Fibroblast of skin of scalp (primary cell): ENCODE measurements at places on chromosomes 11 and 22.

DNA sequence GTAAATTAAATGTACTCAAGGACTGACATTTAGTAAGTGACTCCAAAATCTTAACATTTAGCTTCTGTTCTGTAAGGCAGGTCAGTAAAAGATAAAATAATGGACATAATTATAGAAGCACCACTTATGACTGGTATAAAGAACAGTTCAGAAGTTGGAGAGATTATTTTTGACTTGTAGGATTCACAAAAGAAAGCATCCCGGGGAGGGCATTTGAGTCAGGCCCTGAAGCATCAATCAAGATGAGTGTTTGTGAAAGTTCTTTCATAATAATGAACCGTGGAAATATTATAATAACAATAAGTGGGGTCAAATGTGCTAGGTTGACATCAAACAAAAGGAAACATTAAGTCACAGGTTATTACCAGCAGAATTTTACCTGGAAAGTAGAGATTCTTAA lies 201.9 kb downstream of the DDX10 start:
- no peak for DNase-seq

- DNase-seq, result no peak
These were observed 65.6 kb upstream of the CRYBB3 start for GRCh38 chr22:25134028-25134427.

DNA sequence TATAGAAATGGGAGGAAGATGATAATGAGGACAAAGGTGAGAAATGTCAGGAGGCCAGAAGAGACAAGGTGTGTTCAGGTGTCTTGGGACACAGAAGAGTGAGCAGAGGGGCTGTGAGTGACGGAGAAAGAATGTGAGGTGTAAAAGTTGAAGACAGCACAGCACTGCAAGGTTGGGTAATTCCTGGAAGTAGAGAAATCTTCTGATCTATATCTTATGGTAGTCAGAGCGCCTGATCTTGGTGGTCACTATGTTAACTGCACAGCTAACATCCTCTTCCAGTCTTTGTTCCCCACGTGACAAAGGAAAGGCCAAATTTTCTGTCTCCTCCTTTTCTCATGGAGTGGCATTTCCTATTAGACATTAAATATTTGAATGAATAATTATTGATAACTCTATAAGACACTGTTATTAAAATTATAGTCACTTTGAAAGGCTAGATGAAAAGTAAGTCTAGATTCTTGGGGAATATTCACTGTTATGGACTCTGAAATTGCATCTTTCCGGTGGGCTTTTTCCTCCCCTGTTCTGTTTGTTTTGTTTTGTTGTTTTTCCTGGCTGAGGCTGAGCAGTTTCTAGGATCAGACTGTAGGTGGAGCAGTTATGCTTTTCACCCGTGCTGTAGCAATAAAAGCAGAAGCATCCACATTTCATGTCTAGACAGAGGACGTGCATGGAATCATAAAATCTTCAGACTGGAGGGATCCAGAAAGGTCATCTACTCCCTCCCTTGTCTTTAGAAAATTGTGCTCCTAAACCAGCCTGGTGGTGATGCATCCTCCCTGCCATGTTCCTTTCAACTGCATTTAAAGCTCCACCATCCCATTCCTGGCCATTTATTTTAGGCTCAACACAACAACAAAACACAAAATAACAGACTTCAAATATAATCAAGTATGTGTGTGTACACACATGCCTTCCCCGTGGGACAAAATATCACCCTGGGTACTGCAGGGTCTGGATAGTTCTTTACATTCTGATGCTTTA lies 26.6 kb downstream of the SC5D start:
- DNase-seq, result peak; percentile 55

DNA sequence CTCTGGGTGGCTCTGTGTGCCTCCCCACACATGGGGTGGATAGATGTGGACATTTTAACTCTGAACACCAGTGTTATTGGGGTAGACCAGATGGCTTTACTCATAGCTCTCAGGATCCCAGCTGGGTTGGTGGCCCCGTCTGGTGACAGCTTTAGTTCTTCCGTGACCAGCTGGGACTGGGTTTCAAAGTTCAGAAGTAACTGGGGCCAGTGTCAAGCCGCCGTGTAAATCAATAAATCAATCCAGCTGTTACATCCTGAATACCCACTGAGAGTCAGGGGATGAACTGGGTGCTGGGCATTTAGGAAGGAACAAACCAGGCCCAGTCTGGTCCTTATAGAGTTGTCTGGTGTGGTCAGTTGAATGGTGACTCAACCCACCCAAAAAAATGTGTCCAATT lies 269.4 kb downstream of the CTTN start:
- DNase-seq, result no peak

DNA sequence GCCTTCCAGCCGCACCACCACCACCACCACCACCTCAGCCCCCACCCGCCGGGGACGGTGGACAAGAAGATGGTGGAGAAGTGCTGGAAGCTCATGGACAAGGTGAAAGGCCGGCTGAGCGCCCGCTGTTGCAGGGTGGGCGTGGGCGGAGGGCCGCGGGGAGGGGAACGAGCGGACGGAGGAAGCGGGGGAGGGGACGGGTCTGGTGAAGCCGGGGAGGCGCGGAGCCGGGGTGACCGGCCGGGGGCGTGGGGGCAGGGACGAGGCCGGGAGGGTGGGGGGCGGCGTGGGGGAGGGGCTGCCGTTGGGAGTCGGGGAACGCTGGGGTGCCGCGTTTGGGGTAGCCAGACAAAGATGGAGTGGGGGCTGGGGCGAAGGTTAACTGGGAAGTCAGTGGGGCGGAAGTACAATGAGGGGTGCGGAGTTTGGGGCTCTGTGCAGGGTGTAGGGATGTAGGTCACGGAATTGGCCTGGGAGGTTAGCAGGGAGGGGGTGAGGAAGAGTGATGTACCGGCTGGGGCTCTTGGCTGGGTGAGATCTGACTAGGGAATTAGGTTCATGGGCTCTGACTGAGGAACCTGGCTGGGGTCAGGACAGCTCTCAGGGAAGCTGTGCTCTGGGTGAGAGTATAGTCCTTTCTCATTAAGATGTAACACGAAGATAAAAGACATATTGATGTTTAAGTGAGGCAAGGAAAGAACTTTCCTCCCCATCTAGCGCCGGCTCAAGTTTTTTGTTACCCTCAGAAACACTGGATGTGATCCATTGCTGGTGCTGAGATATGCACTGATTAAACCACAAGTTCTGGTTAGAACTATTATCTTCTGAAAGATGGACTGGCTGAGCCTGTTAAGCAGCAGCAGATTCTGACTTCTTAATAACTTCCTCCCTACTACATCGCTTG lies 624 bp downstream of the CBL start:
- DNase-seq, result no peak

GRCh38 chr11:38019072-38019775 lies 1421.2 kb upstream of the RAG2 start:
- DNase-seq, result no peak

- DNase-seq, result no peak
These were observed 308.8 kb downstream of the LUZP2 start for GRCh38 chr11:24805671-24806070.

- no peak for DNase-seq
These were observed 12.6 kb downstream of the SULT4A1 start for GRCh38 chr22:43849731-43850130.

GRCh38 chr22:42814215-42814614 lies 42.9 kb downstream of the ARFGAP3 start:
- no peak for DNase-seq

DNA sequence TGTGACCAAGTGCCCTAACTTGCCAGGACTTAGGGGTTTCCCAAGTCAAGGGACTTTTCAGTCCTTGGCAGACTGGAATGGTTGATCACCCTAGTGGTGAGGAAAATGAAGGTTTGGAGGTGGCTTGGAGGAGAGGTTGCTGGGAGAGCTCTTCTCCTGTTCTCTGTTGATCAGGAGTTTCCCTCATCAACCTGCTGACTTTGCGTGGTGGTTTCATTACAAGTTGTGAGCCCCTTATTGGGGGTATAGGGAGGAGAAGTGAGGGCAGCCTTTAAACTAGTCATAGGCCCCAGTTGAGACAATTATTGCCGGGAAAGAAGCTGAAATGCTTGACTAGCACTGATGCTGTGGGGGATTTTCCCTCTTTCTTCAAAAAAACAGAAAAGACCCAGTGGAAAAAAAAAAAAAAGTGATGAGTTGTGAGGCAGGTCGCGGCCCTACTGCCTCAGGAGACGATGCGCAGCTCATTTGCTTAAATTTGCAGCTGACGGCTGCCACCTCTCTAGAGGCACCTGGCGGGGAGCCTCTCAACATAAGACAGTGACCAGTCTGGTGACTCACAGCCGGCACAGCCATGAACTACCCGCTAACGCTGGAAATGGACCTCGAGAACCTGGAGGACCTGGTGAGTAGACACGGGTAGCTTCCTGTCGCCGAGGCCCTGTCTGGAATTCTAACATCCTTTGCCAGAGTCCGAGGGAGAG lies at the start of gene CXCR5:
CXCR5 (plus strand) TSS at position 525 of the 704 bp plus-strand sequence; CDS start at position 575, 50 bp downstream.
- peak; percentile 34 for DNase-seq

DNA sequence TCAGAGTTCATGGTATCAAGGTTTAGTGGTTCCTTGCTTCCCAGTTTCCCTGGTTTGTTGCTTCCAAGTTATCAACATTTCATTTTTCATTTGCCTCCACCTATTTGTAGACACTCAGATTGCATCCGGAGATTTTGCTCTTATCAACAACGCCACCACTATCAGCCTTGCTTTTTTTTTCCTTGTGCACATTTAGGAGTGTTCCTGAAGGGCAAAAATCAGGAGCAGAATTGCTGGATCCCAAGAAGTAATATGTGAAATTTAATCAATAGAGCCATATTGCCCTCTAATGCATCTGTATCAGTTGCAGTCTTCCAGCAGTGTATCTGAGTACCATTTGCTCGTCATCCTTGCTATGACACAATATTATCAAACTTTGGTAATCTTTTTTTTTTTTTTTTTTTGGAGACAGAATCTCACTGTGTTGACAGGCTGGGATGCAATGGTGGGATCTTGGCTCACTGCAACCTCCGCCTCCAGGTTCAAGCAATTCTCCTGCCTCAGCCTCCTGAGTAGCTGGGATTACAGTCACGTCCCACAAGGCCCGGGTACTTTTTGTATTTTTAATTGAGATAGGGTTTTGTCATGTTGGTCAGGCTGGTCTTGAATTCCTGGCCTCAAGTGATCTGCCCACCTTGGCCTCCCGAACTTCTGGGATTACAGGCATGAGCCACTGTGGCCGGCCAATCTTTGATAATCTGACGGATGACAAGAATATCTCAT lies 42.1 kb upstream of the SEPTIN5 start:
- DNase-seq, result no peak

- DNase-seq, result peak; percentile 62
These were observed 39.0 kb downstream of the RRAS2 start for GRCh38 chr11:14320020-14320419.

GRCh38 chr11:43443811-43444210 lies 85.1 kb downstream of the TTC17 start:
- DNase-seq, result no peak

DNA sequence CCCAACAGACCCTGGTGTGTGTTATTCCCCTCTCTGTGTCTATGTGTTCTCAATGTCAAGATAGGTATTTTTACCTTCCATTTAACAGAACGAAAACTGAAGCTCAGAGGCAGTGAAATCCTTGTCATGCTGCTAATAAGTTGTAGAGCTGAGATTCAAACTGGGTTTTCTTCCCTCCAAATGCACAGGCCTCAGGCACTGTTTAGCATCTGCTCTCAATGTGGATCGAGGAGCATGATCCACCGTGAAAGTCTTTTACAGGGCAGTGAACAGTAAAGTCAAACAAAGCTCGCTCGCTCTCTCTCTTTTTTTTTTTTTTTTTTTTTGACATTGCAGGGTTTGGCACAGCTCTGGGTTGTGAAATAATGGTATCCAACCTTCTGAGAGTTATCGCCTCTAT lies 401.0 kb upstream of the SYN3 start:
- no peak for DNase-seq

DNA sequence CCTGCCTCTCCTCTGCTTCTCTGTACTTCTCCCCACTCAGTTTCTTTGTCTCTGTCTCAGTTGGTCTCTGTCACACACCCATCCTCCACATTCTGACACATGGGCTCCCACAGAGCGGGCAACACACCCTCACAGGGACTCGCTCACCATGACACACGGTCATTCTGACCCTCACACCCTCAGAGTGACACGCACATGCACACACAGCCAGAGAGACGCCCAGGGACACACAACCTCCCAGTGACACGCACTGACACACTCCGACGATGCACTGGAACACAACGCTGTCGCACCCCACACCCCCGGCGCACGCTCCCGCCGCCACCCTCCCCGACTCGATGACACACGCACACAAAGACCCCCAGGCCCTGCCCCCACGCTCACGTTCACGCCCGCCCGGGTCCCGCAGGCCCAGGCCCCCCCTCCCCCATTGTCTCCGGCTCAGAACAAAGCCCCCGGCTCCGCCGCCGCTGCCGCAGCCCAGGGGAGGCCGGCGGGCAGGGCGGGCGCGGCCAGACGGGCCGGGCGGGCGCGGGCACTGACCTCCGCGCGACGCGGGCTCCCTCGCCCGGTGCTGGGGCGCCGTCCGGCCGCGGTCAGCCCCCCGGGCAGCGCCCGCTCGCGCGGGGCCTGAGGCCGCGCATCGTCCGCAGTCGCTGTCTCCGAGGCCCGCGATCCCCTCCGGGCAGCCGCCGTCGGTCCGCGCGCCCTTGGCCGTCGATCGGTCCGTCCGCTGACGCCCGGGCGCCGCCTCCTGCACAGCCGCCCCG lies 404 bp downstream of the DCHS1 start:
- DNase-seq, result peak; percentile 52

DNA sequence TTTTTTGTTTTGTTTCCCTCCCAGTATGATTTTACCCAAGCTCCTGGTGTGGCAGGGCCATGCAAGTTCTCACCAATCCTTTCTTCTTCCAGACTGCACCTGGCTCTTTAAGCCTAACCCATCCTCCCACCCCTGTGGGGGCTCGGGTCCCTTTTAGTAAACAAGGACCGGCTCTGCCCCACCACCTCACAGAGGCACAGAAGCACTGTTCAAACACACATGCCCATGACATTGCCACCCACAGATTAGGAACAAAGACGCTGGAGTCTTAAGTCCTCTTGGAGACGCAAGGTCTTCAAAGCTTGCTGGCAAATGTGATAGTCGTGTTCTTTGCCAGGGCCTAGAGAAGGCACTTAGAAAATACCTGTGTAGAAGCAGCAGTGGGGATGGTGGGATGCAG lies 18.9 kb downstream of the UQCR10 start:
- DNase-seq, result no peak

- peak; percentile 65 for DNase-seq
These were observed 3.5 kb upstream of the ACAT1 start for GRCh38 chr11:108117746-108118371.

- no peak for DNase-seq
These were observed 34.0 kb upstream of the TFIP11 start for GRCh38 chr22:26546282-26546681.

- peak; percentile 20 for DNase-seq
These were observed 1.1 kb downstream of the APLP2 start for GRCh38 chr11:130070846-130071200.

- no peak for DNase-seq
These were observed 839.8 kb downstream of the LRRC4C start for GRCh38 chr11:40619654-40620053.

- DNase-seq, result peak; percentile 65
These were observed 79.3 kb downstream of the ADAMTS15 start for GRCh38 chr11:130527636-130528297.

- no peak for DNase-seq
These were observed 203.7 kb downstream of the NELL1 start for GRCh38 chr11:20873054-20873453.

- no peak for DNase-seq
These were observed 151.2 kb downstream of the PGR start for GRCh38 chr11:100978442-100978841.

- no peak for DNase-seq
These were observed 39.9 kb upstream of the NUP160 start for GRCh38 chr11:47887910-47888569.
